ENCODE measurements at places on chromosomes 11 and 22.

- no peak for DNase-seq
These were observed at the start of gene GRAP2 for GRCh38 chr22:39900306-39901227. TSS of gene GRAP2 (plus strand) at chr22:39901084. CDS start at chr22:39947107, 46,023 bp downstream.

DNA sequence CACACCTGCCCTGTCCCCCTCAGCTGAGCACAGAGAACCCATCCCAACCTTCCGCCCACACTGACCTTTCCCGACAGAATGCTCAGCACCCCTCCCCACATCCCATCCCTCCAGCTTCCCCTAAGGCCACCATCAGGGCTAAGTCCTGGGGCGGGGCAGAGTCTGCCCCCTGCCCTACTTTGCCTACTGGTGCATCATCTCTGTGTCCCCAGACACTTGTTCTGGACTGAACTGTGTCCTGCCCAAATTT, 109.8 kb downstream of the CTTN start:
- no peak for DNase-seq

- no peak for DNase-seq
These were observed 97.1 kb upstream of the SYT13 start for GRCh38 chr11:45383224-45383623.

GRCh38 chr11:132943706-132944568, 588.4 kb downstream of the OPCML start:
- DNase-seq = no peak

GRCh38 chr11:96189351-96189750, 153.6 kb downstream of the MAML2 start:
- no peak for DNase-seq

Measured in activated CD4-positive, alpha-beta T cell treated with anti-CD3 and anti-CD28 coated beads, Interleukin-2, amount 50 U/mL, for 24 hours (primary cell).